ENCODE measurements at places on chromosomes 16 and 17.
A peak's percentile ranks its signal among the peaks of the same experiment; 100 is the strongest.

DNA sequence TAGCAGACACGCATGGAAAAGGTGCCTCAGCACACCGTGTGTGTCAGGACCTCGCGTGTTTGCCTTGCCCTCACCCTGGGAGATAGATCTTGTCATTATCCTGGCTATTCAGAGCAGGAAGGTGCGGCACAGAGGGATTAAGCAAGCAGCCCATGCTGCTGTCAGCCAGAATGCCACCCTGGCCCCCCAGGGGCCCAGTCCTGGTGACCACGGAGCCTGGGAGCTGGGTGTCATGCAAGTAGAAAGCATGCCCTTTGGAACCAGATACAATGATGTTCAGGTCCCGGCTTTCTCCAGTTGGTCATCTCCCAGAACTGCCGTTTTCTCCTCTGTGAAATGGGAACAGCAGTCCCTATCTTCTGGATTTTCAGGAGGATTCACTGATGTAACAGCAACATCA, 29.9 kb downstream of the CACNG4 start:
- no peak for DNase-seq

DNA sequence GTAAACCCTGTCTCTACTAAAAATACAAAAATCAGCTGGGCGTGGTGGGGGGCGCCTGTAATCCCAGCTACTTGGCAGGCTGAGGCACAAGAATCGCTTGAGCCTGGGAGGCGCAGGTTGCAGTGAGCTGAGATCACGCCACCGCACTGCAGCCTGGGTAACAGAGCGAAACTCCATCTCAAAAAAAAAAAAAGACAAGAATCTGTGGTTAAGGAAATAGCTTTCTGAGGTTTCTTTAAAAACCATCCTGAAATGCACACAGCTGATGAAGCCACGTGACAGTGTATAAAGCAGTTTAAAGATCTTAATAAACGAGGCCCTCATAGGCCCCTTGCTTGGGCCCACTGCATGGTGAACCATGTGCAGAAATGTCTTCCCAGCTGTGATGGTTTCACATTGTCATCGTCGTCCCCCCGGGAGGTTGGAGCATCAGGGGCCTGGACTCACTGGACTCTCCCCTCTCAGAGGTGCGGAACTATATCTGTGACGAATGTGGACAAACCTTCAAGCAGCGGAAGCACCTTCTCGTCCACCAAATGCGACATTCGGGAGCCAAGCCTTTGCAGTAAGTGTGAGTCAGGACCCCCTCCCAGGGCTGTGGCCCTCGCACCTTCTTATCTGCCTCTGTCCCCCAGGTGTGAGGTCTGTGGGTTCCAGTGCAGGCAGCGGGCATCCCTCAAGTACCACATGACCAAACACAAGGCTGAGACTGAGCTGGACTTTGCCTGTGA, 16.2 kb downstream of the ZNF276 start:
- DNase-seq, result no peak

GRCh38 chr17:63998050-63998720, at the start of gene PRR29:
TSS of gene PRR29 (plus strand) at chr17:63998351. CDS start at chr17:63998365, 14 bp downstream.
- peak; percentile 33 for DNase-seq

GRCh38 chr17:31490019-31490650, 98.7 kb downstream of the RAB11FIP4 start:
- no peak for DNase-seq

All from cerebellar cortex (tissue), 1 donor.